SK-N-MC (cell line): ENCODE measurements at places on chromosomes 11 and 22.

- DNase-seq, result no peak
These were observed 782.9 kb upstream of the API5 start for GRCh38 chr11:42528911-42529310.

GRCh38 chr22:25169278-25170031 is 30.2 kb upstream of the CRYBB3 start:
- no peak for DNase-seq

- DNase-seq, result no peak
These were observed 14.2 kb downstream of the TSPAN18 start for GRCh38 chr11:44740967-44741366.

- no peak for DNase-seq
These were observed 103.6 kb upstream of the HSD17B12 start for GRCh38 chr11:43576803-43577521.

DNA sequence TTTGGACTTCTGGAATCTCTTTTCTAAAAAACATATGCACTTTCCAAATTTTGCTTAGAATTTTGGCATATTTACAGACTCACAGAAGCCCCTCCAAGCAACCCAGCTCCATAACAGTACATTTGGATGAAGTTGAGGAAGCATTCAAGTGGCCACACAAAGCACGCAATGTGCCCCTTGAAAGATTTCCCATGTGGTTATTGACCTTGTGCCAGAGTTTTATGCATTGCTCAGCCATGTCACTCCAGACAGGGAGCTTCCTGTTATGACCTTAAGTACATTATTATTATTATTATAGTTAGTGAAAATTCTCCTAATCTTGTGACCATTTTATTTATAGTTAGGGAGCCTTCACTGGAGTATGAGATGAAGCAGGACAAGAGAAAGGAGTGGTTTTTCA is 35.0 kb upstream of the BDNF start:
- no peak for DNase-seq

DNA sequence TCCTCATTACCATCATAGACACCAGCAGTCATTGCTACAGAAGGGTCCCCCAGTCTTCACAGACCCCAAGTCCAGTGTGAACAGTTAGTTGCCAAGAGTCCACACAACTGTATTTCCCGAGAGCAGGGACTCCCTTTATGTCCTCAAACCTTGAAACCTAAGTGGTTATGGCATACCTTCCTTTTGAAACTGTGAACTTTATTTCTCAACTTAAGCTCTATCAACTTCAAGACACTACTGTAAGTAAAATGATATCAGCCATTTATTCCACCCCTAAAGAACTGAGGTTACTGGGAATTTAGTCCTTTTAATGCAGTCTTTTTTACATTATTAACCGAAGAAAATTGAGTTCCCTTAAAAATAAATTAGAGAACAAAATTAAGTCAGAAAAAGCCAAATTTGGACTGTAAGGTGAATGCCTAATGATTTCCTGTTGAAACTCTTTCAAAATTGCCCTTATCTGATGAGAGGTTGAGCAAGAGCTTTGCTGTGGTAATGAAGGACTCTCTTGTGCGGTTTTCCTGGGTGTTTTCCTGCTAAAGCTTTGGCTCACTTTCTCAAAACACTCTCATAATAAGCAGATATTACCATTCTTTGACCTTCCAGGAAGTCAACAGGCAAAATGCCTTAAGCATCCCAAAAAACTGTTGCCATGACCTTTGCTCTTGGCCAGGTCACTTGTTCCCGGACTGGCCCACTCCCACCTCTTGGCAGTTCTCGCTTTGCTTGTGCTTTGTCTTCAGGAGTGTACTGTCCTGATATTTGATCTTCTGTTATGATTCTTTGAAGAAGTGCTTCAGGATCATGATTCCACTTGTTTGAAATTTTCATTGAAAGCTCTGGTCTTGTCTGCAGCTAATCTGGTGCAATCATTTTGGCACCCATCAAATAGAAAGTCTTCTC is 765.4 kb upstream of the ANO3 start:
- DNase-seq, result peak; percentile 1

- DNase-seq, result no peak
These were observed 61.0 kb downstream of the TNRC6B start for GRCh38 chr22:40238425-40239344.

- no peak for DNase-seq
These were observed 2.9 kb upstream of the MRGPRG start for GRCh38 chr11:3221408-3222002.

- DNase-seq, result no peak
These were observed 7.6 kb upstream of the MICAL2 start for GRCh38 chr11:12102588-12103410.

- DNase-seq, result no peak
These were observed 43.1 kb upstream of the PPARA start for GRCh38 chr22:46107089-46107664.

DNA sequence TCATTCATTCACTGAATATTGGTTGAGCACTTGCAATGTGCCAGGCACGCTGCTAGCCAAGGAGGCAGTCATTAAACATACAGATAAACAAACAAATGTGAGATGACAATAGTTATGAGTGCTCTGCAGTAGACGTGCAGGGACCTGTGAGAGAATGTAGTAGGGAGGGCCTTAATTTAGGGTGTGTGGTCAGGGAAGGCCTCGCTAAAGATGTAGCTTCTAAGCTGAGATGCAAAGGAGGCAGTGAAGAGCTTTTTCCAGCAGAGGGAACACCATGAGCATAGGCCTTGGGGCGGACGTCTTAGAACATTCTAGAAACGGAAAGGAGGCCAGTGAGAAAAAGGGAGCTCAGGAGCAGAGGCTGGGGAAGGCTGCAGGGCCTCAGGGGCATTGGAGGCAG is 789 bp upstream of the NCF4 start:
- DNase-seq, result no peak

DNA sequence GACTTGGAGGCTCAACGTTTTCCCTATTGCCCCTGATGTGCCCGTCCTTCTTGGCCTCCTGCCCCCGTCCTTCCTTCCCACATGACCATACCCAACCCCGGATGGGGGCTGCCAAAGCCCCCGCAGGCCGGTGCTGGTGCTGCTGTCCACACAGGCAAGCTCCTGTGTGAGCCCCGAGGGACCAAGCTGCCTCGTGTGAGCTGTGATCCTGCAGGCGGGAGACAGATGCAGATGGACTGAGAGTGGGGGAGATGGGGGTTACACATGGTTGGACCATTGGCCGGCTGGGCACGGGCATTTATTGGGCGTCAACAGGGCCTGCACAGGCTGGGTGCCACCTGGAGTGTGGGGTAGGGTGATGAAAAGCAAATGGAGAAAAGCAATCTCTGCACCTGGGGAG is 313.2 kb upstream of the B3GAT1 start:
- no peak for DNase-seq

GRCh38 chr22:49230194-49230577 is 597.5 kb downstream of the BRD1 start:
- no peak for DNase-seq

GRCh38 chr22:29265305-29265704 is 2.5 kb downstream of the RHBDD3 start:
- no peak for DNase-seq

DNA sequence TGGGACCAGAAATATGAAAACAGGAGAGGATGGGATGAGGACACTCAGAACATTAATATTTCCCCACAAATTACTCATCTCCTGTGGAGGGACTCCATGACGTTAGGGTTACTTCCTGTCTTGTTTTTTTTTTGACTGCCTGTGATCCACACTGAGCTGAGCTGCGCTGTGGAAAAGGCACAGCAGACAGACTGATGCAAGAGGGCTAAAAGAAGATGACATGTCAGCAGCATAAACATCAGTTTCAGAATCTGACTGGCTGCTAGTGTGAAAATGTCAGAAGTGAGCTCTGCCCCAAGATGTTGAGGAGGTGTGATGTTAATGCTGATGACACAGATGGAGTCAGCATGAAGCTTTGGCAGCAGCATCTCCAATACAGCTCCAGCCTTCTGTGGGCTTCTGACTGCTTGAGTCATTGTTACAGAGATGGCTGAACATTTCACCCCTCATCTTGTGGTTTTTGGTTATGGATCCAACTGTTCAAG is 286.8 kb downstream of the BLID start:
- no peak for DNase-seq

GRCh38 chr22:39664485-39665200 is 94.1 kb downstream of the CACNA1I start:
- DNase-seq, result no peak

DNA sequence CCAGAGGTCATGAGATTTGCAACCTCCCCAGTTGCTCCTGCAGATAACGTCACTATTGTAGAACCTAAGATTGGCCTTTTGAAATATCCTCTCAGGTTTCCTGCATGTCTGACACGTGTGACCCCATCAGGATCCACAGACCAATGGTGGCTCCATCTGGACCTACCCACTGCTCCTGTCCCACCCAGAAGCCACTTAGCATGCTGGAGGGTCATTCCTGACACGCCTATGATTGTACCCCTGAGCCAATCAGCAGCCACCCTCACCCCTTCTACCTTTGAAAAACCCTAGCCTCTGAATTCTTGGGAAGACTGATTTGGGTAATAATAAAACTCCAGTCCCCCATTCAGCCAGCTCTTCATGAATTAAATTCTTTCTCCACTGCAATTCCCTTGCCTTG is 20.1 kb upstream of the NARS2 start:
- DNase-seq, result no peak

DNA sequence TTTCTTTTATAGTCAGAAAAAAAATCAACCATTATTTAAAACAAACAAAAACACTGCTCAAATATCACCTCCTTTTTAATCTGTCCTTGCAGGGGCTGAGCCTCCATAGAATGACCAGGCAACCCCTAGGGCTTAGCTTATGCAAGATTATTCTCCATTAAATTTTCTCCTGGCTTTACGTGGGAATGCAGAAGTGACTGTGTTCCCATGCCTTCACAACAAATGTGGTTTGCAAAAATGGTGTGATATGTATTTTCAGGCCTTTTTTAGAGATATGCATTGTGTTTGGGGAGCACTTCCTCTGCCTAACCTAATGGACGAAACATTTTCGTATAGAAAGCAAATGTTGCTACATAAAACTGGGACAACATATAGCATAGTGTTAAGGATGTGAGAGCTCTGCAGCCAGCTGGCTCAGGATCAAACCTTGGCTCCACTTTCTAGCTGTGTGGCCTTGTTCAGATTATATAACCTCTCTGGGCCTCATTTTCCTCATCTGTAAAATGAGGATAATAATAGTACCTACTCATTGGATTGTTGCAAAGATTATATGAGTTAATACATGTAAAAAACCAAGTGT is 82.6 kb downstream of the PARVA start:
- DNase-seq, result no peak

- DNase-seq, result no peak
These were observed 2357.2 kb downstream of the LRRC4C start for GRCh38 chr11:39102236-39102635.

- no peak for DNase-seq
These were observed 38.5 kb downstream of the SIK3 start for GRCh38 chr11:117059611-117060148.

GRCh38 chr11:86637988-86638387 is 34.4 kb downstream of the ME3 start:
- no peak for DNase-seq

DNA sequence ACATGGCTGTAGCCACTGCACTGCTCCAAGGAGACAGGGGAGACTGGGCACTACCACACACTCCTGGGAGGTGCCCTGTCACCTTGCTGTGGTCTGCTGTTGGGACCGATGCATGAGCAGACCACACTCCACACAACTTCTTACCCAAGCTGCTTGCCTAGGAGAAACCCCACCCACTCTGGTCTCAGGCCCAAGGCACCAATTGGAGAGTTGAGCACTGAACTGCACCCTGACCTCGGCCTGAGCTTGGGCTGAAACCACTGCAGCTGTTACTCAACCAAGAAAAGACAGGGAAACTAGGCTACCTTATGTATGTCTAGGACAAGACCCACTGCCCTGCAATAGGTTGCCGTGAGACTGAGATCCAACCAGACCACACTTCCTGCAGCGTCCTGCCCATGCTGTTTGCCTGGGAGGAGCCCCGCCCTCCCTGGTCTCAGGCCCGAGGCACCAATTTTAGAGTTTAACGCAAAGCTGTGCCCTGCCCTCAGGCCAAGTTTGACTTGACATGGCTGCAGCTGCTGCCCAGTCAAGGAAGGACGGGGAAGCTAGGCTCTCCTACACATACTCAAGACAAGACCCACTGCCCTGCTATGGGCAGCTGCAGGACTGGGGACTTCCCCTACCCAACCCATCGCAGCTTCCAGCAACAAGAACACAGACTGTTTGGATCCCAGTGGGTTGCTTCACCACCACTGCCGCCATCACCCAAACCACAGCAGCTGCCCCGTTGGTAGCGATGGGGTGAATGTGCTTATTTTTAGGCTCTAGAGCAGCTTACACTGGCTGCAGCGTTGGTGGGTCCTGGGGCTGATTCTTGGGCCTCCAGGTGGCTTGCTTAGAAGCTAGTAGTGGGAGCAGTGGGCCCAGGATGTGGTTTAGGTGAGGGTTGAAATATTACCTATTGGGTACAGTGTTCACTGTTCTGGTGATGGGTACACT is 66.8 kb downstream of the BRD1 start:
- no peak for DNase-seq

DNA sequence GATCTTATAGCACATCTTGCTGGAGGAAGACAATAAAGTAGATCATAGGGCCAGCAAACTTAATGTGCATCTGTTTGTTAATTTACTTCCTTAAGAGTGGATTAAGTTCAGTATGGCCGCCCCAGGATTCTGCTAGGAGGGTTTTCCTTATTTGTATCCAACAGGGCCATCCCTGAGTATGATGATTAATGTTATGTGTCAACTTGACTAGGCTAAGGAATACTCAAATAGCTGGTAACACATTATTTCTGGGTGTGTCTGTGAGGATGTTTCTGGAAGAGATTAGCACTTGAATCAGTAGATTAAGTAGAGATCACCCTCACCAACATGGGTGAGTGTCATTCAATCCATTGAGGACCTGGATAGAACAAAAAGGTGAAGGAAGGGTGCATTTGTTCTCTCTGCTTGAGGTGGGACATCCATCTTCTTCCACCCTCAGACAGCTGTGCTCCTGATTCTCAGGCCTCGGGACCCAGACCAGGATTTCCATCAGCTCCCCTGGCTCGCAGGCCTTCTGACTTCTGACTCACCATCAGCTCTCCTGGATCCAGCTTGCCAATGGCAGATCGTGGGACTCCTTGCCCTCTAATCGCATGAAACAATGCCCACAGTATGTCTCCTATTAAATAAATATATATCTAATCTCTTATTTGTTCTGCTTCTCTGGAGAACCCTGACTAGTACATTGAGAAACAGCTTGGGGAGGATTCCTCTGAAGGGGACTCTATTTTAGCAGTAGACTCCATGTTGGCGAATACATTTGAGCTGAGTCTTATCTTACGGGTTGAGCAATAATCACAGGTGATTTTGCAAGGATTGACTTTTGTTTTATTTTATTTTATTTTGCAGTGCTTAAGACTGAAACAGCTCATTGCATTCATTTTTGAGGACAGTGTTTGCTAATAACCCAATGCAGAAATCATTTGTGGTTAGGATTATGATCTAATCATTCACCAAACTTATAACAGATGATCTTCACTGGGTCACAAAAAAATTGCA is 9.0 kb upstream of the ZBTB44 start:
- DNase-seq, result no peak

- no peak for DNase-seq
These were observed 83.6 kb downstream of the FLI1 start for GRCh38 chr11:128777369-128778011.

DNA sequence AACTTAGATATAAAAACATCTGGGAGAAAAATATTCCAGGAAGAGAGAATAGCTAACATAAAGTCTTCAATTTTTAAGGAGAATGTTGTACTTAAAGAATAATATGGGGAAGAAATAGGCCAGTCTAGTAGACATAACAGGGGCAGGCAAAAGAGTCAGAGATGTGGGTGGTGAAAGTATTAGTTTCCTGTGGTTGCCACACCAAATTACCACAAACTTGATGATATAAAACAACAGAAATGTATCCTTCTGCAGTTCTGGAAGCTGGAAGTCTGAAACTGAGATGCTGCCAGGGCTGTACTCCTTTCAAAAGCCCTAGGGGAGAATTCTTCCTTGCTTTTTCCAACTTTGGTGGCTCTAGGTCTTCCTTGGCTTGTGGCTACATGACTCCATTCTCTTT is 1309.7 kb downstream of the LRRC4C start:
- no peak for DNase-seq
